ENCODE measurements at places on chromosomes 2 and 18. TPM values are rescaled to one million over a fixed set of nuclear protein-coding genes. Genes with fewer than 3 reads are reported as not detected.

OR6B2 gene
- not detected for total RNA-seq

ABCB11 gene
- total RNA-seq, result under 0.01 TPM

GPR39 gene
- total RNA-seq, result 0.31 TPM

UCN gene
- total RNA-seq, result 0.44 TPM

Data from bladder microvascular endothelial cell (primary cell).